ENCODE measurements at places on chromosomes 1 and 21.

DNA sequence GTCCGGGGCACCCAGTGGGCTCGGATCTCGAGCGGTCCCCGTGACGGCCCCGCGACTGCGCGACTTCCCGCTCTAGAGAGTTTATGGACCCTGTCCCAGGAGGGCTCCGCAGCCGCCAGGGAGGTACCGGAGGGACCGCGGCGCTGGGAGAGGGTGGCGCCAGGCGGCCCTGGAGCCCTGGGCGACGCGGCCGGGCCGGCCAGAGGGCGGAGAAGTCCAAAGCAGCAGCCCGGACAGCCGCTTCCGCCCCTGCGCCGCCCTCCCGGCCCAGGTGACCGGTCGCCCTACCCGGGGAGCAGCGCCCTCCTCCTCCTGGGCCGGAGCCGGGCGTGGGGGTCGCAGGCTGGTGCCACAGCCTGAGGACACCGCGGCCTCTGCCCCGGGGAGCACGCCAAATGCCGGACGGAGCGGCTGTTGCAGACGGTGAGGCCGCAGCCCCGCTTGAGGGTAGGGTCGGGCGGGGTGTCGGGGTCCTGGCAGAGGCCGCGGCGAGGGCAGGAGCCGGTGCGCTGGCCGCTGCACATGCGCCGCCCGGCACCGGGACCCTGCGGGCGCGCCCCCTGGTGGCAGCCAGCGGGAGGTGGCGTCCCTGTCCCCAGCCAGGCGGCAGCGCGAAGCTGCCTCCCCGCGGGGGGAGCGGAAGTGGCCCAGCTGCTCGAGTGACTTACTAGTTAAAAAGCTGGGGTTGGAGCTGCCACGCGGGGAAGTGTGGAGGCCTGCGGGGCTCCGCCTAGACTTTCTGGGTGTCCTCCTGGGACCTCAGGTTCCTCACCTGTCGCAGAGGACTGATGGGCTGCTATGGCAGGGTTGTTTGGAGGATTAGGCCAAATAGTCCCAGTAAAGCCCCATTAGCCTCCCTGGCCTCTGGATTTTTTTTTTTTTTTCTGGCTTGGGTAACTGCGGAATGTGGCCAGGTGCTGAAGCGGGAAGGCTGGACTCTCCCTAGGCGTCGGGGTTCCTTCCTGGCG, 20.9 kb upstream of the ZNF678 start:
- DNase-seq = peak; percentile 42

DNA sequence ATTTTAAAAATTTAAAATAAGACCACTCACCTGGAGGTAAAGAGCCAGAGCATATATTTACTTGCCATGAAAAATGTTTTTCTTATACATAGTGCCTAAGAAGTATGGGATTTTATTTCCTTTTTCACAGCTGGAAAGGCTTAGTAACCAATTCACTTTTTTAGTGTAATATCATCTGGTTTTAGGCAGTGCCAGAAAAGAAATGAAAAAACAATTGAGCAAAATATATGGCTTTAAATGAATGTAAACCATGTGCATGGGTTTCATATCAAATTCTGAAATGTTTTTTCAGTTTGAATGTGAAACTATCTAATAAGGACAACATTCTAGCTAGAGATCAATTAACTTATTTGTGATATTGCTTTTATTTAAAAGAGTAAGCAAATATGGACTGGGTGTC, 672.4 kb upstream of the ADAMTS5 start:
- no peak for DNase-seq

DNA sequence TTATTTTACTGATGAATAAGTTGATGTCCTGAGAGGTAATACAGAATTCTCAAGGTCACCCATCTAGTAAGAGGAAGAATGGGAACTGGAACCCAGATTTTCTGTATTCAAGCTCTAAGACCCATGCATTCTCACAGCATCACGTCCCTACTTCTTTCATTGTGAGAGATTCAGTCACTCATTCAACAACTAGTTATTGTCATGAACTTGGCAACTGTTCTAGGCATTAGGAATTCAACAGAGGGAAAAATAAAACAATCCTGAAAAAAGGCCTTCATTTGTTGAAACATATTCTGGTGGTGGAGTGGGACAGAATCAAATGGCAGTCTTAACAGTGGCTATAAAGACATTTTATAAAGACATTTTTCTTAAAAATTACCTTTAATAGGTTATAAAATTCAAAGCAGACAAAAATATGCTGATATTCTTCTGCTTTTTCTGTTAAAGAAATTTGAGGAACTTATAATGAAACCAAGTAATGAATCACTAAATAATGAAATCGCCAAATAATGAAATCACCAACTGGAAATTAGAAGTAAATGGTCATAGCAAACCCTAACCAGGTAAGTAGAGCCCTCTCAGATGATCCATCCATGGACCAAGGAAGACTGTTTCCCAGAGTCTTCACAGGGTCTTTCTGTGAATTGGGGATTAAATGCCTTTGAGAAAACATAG, 136.5 kb upstream of the DPYD start:
- no peak for DNase-seq

DNA sequence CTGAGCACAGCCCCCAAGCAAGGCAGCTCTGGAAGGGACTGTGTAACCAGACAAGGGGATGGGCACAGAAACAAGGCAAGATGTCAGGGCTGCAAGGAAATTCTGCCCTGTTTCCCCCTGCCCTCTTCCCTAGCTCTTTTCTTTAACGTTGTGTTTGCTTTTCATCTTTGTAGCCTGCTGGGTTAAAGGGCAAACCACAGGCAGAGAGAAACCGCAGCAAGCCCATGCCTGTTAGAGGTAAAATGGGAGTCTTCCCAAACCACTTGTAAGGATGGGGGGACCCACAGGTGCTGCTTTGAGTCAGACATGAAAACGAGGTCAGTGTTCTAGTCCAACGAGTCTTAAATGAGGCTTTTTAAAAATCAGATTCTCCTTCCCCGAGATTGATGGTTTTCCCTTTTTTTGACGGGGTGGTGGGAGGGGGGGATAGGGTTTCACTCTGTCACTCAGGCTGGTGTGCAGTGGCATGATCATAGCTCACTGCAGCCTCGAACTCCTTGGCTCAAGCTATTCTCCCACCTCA, 13.3 kb downstream of the TGFBR3 start:
- DNase-seq = no peak

GRCh38 chr1:53719469-53719868, 19.5 kb downstream of the GLIS1 start:
- DNase-seq = no peak

DNA sequence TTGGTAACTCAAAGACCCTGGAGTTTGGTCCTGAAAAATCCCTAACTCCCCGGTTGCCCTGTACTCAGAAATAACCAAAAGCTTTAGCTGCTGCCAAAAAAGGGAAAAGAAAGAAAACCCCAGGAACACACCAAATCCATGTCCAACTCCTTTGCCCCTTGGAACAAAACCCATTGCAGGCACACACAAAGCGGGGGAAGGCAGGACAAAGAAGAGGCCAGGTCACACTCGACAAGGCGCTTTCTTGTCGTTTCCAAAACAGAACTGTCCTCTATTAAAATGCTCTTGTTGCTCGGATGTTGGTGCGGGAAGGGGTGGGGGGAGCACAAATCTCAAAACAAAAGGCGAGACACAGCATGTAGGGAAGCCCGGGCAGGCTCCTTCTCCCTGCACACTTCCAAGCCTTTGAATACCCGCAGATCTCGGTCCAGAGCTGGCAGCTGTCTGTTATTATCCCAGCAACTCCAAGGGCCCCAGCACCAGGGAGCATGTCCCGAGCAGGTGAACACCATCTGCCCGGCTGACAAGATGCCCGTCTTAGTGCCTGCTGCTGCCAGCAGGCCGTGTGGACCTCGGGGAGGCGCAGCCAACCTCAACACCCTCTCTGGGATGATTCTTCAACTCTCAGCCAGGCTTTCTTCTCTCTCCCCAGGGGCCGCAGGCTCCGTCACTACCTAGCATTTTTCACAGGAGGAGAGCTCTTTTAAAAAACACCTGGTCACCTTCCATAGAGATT, 96.4 kb downstream of the SSBP3 start:
- no peak for DNase-seq

GRCh38 chr1:4033129-4033676, 133.1 kb upstream of the C1orf174 start:
- DNase-seq = no peak

GRCh38 chr1:187509091-187509490, 680.3 kb downstream of the PLA2G4A start:
- no peak for DNase-seq

GRCh38 chr1:86765073-86765472, 60.7 kb downstream of the SH3GLB1 start:
- peak; percentile 76 for DNase-seq

DNA sequence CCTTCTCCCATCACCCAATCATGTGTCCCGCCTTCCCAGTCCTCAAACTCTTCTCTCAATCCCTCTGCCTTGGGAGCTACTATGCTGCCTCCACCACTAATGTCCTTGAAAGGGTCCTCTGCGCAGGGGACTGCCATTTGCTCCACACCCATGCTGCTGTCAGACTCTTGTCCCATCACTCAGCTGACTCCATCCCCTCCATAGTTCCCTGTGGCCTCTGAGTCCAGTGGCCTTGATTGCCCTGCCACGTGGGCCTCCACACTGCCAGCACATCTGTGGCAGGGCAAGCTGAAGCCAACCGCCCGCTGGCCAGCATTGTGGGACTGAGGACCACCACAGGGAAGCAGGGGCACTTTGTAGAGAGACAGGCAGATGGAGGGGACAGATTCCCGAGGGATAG, 1.3 kb upstream of the TNNT2 start:
- no peak for DNase-seq

- DNase-seq = peak; percentile 97
Measured at GRCh38 chr1:44354840-44355581, at the start of gene ERI3. Gene ERI3 (minus strand): TSS chr1:44355257. CDS start chr1:44355026, 231 bp downstream.

GRCh38 chr1:180911640-180912191, 981 bp upstream of the KIAA1614 start:
- no peak for DNase-seq

DNA sequence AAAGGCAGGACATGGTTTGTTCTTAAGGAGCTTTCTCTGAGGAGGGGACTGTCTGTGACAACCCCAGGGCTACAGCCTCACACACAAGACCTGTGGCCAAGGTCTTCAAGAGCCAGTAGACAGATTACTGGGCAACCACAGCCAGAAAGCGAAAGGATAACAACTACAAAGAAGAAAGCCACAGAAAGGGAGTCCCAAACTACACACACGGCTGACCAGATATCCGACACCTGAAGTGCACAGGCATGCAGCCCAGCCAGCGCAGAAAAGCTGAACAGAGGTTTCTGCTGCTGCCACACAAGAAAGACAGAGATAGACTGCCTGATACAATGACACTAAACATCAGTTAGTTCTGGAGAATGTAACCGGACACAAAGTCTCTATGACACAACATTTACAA, 21.4 kb upstream of the NADK start:
- no peak for DNase-seq

DNA sequence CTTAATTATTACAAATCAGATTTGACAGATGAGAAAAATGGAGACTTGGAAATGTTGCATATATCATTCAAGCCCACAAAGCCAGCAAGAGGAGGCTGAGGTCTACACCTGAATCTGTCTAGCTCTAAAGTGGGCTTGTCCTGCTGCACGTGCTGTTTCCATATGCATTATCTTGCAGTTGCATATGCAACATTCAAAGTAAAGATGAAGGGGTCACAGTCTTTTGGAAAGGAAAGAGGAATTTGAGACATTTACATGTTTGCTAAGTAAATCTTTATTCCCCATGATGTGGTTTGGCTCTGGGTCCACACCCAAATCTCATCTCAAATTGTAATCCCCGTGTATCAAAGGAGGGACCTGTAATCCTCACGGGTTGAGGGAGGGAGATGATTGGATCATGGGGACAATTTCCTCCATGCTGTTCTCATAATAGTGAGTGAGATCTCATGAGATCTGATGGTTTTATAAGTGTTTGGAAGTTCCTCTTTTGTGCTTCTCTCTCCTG, 98.3 kb downstream of the BACH1 start:
- no peak for DNase-seq

DNA sequence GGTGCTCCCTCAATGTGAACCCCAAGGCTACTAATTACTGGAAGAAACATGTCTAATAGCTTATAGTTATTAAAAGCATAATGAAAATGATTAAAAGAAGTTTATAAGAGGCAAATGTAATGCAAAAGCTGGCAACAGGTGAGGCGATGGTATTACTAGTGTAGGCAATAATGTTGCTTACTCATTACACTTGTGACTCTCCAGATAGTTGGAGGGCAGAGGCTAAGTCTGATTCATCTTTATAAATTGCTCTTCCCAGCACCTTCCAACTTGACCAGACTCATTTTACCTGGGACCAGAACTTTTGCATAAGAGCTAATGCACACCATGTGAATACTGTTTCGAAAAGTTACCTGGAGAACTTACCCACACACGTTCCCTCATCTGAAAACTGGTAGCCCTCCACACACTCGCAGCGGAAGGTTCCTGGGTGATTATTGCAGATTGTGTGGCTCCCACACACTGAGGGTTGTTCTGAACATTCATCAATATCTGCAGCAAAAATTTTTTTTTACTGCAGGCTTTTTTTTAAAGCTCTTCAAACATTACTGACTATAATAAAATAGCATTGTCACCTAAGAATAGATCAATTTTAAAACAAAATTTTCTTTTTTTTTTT, 48.0 kb downstream of the NID1 start:
- no peak for DNase-seq
